ENCODE measurements at places on chromosomes 16 and 17. TPM values are rescaled to one million over a fixed set of nuclear protein-coding genes. Genes with fewer than 3 reads are reported as not detected.

REXO5 gene
- total RNA-seq, result 9.0 TPM

OR2C1 gene
- total RNA-seq, result not detected

HOXB2 gene
- total RNA-seq, result 0.46 TPM

NPTX1 gene
- 0.08 TPM for total RNA-seq

NPEPPS gene
- total RNA-seq, result 19.5 TPM

MON1B gene
- total RNA-seq, result 17.2 TPM

DHRS7C gene
- not detected for total RNA-seq

ASPA gene
- total RNA-seq, result not detected

IRX5 gene
- total RNA-seq, result 7.7 TPM

CD19 gene
- total RNA-seq, result not detected

PABPN1L gene
- total RNA-seq, result not detected

KRTAP2-2 gene
- total RNA-seq, result not detected

SULT1A1 gene
- total RNA-seq, result 5.2 TPM

RNU2-1 gene
- not detected for total RNA-seq

PIRT gene
- not detected for total RNA-seq

CES1 gene
- total RNA-seq, result not detected

ZSCAN10 gene
- total RNA-seq, result not detected

DNAAF1 gene
- total RNA-seq, result not detected

MEFV gene
- total RNA-seq, result 0.08 TPM

E4F1 gene
- 24.7 TPM for total RNA-seq

ELMO3 gene
- 70.0 TPM for total RNA-seq

CACNG1 gene
- not detected for total RNA-seq

SLX1B gene
- total RNA-seq, result 42.6 TPM

TNK1 gene
- 7.7 TPM for total RNA-seq

MYH8 gene
- total RNA-seq, result not detected

YBX2 gene
- total RNA-seq, result 0.72 TPM

CLEC10A gene
- total RNA-seq, result not detected

OR1F1 gene
- total RNA-seq, result not detected

PPP1R1B gene
- total RNA-seq, result 0.39 TPM

MEOX1 gene
- total RNA-seq, result not detected

ERN2 gene
- not detected for total RNA-seq

MYO15A gene
- 1.6 TPM for total RNA-seq

SSTR5 gene
- total RNA-seq, result not detected

DNAI2 gene
- not detected for total RNA-seq

HS3ST2 gene
- total RNA-seq, result 2.3 TPM

KCNH4 gene
- total RNA-seq, result not detected

KRT33A gene
- total RNA-seq, result not detected

ST6GALNAC2 gene
- 139 TPM for total RNA-seq

AGRP gene
- not detected for total RNA-seq

CD300LF gene
- not detected for total RNA-seq

RAP1GAP2 gene
- total RNA-seq, result 40.1 TPM

SRSF1 gene
- 115 TPM for total RNA-seq

CACNA1G gene
- total RNA-seq, result not detected

EPOP gene
- 4.1 TPM for total RNA-seq

TOX3 gene
- total RNA-seq, result not detected

AMFR gene
- total RNA-seq, result 97.8 TPM

All from hair follicular keratinocyte (primary cell).